ENCODE measurements at places on chromosomes 13 and 19. TPM values are rescaled to one million over a fixed set of nuclear protein-coding genes. Genes with fewer than 3 reads are reported as not detected.
A peak's percentile ranks its signal among the peaks of the same experiment; 100 is the strongest.

DNA sequence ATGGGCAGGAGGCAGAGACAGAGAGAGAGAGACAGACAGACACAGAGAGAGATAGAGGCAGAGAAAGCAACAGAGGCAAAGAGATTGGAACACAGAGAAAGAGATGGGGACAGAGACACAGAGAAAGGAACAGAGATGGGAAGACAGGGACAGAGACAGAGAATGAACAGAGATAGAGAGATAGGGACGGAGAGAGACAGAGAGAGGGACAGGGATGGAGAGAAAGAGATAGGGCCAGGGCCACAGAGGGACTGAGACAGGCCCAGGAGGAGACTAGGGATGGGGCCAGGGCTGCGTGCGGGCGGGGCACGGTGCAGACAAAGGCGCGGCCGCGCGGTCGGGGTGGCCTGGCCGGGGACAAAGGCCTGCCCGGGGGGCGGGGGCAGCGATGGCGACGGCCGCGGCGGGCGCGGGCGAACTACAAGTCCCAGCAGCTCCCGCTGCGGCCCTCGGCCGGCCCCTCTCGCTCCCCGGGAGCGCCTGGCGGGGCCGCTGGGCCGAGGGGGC is at the start of gene ZNF358:
TSS of gene ZNF358 (plus strand) at position 459 of the 507 bp plus-strand sequence. CDS start 3,140 bp downstream, outside the sequence.
- DNase-seq: peak; percentile 70

FLT1 gene
- 132 TPM for total RNA-seq

GRCh38 chr13:34004676-34005075 is 186.7 kb downstream of the RFC3 start:
- DNase-seq: no peak

GRCh38 chr13:97359181-97360057 is 74.5 kb upstream of the RAP2A start:
- peak; percentile 78 for DNase-seq

DNA sequence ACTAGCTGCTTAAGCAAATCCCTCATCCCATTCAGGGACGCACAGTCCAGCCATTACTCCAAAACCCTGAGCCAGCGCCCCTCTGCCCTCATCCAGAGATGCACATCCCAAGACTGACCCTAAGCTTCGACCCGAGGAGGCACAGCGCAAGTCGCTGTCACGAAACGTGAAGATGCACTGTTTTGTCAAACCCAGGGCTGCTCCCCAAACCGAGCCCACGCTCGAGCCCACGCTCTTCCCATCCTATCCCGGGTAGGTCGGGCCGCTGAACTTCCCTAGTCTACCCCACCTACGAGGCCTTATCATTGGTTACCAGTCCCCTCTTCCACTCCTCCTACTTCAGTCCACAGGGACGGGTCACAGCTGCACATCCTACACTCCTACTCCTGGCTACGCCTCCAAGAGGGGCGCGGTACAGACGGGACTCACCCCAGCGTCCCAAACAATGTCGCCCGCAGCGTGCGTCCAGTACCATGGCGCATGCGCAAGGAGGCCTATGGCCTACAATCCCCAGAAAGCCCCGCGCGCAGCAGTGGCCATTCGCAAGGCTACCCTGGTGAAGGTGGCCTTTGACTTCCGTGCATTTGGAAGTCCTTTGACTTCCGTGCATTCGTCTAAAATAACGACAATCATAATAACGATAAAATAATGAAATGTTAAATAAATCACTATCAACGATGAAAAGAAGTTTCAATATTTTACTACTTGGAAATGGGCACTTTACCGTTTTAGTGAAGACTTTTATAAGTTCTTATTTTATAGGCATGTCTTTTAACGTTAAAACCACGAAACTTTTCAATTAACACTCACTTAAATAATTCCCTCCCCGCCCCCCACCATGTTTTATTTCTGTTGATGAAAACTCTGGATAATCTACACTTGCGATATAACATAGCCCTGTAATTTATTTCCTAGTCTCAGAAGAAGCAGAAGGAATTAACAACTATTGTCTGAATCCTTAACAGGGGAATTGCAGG is at the start of gene ZNF285:
TSS of gene ZNF285 (minus strand) at position 470 of the 977 bp plus-strand sequence. CDS start 4,395 bp downstream, outside the sequence.
- peak; percentile 99 for DNase-seq

GRCh38 chr13:32019612-32020233 is 11.9 kb upstream of the FRY start:
- DNase-seq: peak; percentile 70

GRCh38 chr19:3348042-3348441 is 18.3 kb upstream of the NFIC start:
- DNase-seq: no peak

GRCh38 chr19:4431808-4432674 is 25.6 kb downstream of the UBXN6 start:
- DNase-seq: no peak

- no peak for DNase-seq
Measured at GRCh38 chr13:50598338-50598737, 245.2 kb downstream of the DLEU7 start.

ACER1 gene
- total RNA-seq: not detected

Data from umbilical cord (tissue), 2 donors.